Smooth muscle cell of the coronary artery (primary cell): ENCODE measurements at places on chromosomes 12 and 14. TPM values are rescaled to one million over a fixed set of nuclear protein-coding genes. Genes with fewer than 3 reads are reported as not detected.

Gene LUM
- 89.5 and 115 TPM in 2 replicates for total RNA-seq

Gene PLEKHG7
- total RNA-seq, result not detected in 2 replicates

Gene OR10AD1
- total RNA-seq, result not detected in 2 replicates

Gene TSHR
- total RNA-seq, result not detected in 2 replicates

Gene DAAM1
- total RNA-seq, result 8.8 and 60.4 TPM in 2 replicates

Gene LRRC43
- 0.60 and 1.2 TPM in 2 replicates for total RNA-seq

Gene MYF6
- total RNA-seq, result not detected in 2 replicates

Gene TEX52
- total RNA-seq, result not detected in 2 replicates
